ENCODE measurements at places on chromosomes 1 and 21. TPM values are rescaled to one million over a fixed set of nuclear protein-coding genes. Genes with fewer than 3 reads are reported as not detected.

LAMTOR5 gene
- total RNA-seq = 34.4 TPM

- no peak for DNase-seq
Measured at GRCh38 chr1:70168283-70168682, 37.1 kb downstream of the LRRC40 start.

- peak; percentile 45 for DNase-seq
Measured at GRCh38 chr1:1899266-1899966, 8.5 kb upstream of the GNB1 start.

GRCh38 chr1:2414297-2414958, 2.1 kb upstream of the PEX10 start:
- DNase-seq = peak; percentile 89

- no peak for DNase-seq
Measured at GRCh38 chr1:7485086-7485780, 285.9 kb upstream of the VAMP3 start.

- no peak for DNase-seq
Measured at GRCh38 chr21:18549214-18549905, 145.8 kb upstream of the TMPRSS15 start.

GRCh38 chr1:25771221-25772114, 28.5 kb upstream of the SELENON start:
- DNase-seq = peak; percentile 87

WLS gene
- total RNA-seq = 259 TPM

- DNase-seq = no peak
Measured at GRCh38 chr1:75338616-75339483, 204.7 kb downstream of the LHX8 start.

GRCh38 chr1:248814351-248814750, 11.4 kb downstream of the SH3BP5L start:
- DNase-seq = no peak

- peak; percentile 92 for DNase-seq
Measured at GRCh38 chr1:35660581-35661473, 19.5 kb upstream of the PSMB2 start.

DNA sequence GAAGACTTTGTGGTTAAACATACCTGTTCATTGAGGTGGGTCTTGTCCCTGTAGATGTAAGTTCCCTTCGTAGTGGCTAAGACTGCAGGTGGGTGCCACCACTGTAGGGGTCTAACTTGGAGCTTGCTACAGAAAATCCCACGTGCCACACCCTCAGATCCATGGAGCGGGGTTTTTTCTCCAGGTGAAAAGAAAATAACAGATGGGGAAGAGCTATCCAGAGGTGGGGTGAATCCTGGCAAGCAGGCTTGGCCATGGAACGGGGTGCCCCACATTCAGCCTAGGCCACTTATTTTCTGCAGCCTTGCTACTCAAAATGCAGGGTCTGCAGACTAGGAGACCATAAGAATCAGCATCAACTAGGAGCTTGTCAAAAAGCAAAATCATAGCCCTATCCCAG, 24.0 kb downstream of the EXOC8 start:
- no peak for DNase-seq

GRCh38 chr1:17168091-17168876, 36.6 kb upstream of the PADI1 start:
- no peak for DNase-seq

- DNase-seq = peak; percentile 67
Measured at GRCh38 chr1:100539836-100540536, 2.0 kb downstream of the GPR88 start.

- DNase-seq = no peak
Measured at GRCh38 chr1:89721351-89721750, 88.4 kb downstream of the LRRC8C start.

CTTNBP2NL gene
- 27.2 TPM for total RNA-seq

DNA sequence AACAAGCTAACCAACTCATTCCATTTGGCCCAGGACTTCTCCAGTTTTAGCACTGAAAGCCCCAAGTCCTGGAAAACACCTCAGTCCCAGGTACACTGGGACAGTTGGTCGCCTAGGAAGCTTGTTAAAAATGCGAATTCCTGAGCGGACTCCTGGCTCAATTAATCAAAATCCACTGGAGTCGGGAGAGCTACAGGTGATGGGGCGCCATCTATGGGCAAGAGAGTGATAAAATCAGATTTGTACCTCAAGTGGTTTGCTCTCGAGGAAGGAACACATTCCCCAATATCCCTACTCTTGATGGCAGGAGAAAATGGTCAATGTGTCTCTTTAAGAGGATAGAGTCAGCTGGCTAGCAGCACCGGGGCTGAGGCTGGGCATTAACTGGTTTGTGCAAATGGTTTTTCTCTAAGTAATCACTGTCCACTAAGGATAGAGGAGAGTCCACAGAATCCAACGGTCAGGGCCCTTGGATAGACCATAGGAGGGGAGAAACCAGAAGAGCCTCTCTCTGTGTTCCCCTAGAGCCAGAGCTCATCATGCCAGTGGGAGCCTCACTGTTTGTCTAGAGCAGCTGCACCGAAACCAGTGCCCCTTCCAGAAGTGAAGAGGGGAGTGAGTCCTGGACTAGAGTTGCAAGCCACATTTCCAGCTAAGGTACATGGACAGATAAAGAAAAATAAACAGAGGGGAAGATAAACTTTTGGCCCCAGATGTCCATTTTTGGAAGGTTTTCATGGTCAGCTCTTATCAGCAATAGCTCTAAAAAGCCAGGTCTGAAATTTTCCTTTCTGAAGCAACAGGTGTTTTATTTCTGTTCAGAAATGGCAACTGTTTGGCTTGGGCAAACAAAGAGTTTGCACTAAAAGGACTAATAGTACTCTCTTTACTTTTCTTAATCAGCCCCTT, 148.5 kb downstream of the TENT5C start:
- peak; percentile 87 for DNase-seq

DNA sequence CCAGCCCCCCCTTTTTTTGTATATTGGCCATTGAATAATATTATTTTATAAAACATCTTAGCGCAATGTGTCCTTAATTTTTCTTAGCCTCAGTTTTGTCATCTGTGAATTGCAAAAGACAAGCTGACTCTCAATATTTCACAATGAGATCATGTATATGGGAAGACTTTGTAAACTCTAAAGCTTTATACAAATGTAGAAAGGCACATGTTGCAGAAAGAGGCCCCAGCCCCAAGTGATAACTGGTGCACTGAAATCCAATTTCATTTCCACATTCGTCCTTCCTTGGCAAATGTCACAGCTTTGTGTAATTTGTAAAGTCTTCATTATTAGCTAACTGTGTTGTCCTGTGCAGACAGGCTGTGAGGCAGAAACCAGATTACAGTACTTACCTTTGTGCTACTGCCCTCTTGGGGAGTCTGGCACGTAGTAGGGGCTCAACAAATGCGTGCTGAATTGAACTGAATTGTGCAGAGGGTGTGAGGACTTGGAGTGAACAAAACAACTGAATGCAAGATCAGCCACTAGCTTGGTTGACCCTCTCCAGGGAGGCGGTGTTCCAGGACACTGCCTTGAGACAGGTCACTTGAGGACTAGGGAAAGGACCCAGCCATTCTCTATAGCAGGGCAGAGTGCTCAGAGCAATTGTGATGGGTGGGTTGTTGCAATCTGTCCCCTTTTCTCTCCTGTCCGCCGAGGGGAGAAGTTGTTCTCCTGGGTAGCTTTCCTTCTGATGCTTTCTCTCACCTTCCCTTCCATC, 74.6 kb downstream of the LMO4 start:
- DNase-seq = no peak

C1orf87 gene
- not detected for total RNA-seq

- DNase-seq = peak; percentile 65
Measured at GRCh38 chr1:173867141-173867752, 542 bp downstream of the GAS5 start.

CD53 gene
- total RNA-seq = not detected

DNA sequence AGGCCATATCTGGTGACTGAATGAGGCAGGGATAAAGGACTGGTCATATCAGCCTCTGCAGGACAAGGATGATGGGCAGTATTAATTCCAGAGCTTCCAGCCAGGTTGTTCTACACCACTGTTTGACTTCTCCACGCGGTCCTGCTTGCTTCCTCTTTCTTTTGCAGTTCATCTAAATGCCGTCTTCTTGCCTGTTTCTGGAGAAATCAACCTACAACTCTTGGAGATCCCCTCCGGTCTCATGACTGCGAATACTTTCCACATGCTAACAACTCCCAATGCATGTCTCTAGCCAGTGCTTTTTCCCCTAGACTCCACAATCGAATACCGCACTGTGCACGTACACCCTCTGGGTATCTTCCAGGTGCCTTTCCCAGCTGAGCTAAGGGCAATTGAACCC, 14.1 kb upstream of the TIAM1 start:
- DNase-seq = no peak

DNA sequence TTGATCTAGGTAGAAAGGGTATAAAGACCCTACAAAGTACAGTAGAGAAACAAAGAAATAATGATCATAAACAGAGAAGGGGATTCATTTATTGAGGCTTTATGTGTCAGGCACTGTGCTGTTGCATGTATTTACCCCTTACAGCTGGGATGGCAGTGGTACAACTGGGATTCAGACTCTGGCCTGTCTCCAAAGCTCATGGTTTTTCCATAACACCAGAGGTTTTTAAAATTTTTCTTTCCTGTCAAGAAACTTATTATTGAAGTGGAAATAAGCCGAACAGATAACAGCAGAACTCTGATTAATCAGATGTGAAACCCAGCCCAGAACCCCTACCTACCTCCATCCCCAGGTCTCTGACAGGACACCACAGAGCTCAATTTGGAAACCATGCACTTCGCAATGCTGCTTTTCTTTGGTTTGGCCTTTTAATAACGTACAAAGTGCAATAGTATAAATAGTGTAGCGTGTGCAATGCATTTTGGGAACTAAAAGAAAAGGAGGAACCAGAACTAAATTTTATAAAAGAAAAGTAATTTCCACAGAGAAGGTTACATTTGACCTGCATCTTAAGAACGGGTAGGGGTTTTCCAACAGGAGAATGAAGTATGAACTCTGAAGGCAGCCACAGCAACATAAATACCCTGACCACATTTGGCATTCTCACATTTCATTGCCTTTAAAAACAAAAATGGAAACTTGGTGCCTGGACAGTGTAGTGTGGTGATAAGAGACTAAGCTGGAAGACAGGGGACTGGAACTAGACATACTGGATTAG, 92.0 kb upstream of the S1PR1 start:
- DNase-seq = no peak

SYPL2 gene
- not detected for total RNA-seq

GRCh38 chr1:230152999-230153398, 86.0 kb downstream of the GALNT2 start:
- no peak for DNase-seq

TCEA3 gene
- 0.54 TPM for total RNA-seq

KRTAP10-11 gene
- not detected for total RNA-seq

DNA sequence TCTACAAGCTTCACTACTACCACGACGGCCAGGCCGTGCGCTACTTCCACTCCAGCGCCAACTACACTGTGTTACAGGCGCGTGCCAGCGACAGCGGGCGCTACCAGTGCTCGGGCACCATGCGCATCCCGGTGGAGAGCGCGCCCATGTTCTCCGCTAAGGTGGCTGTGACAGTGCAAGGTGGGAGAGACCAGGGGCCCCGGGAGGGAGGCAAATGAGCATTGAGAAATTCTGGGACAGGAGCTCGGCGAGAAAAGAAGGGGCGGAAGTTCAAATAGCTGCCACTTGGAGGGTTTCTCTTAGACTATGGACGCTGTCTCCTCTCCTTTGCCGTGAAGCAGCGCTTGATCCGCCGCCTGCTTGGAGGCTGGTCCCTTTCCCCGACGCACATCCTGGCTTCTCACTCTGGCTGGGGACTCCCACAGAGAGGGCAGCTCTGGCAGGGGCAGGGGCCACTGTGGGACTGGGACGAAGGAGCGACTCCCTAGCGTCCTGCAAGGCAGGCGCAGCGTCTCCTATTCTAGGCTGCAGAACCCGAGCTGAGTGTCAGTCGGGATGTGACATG, 4.6 kb downstream of the FCRLB start:
- DNase-seq = peak; percentile 71

OR2G6 gene
- not detected for total RNA-seq

KCNT2 gene
- total RNA-seq = 29.8 TPM

SPRR2B gene
- total RNA-seq = not detected

DNA sequence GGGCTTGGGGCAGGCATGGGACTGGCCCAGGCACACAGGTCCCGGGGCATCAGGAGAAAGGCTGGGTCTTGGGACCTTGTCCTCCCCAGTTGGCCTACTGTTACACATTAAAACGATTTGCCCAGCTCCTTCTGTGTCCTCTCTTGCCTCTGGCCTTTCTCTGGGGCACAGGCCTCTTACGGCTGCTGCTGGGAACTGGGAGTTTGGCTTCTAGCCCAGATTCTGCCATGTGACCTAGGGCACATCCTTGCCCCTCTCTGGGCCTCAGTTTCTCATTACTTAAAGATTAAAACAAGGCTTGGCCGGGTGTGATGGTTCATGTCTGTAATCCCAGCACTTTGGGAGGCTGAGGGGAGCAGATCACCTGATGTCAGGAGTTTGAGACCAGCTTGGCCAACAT, 14.0 kb downstream of the KDF1 start:
- no peak for DNase-seq

- DNase-seq = no peak
Measured at GRCh38 chr21:42319376-42319775, 4.2 kb upstream of the TFF3 start.

GRCh38 chr1:234907208-234907939, 221.3 kb downstream of the TOMM20 start:
- no peak for DNase-seq

- DNase-seq = peak; percentile 48
Measured at GRCh38 chr1:51535006-51535592, 16.0 kb upstream of the EPS15 start.

LHX4 gene
- 0.06 TPM for total RNA-seq

All from neural progenitor cell (in vitro differentiated cells).